SK-N-SH treated with all-trans-retinoic acid at 6 μM for 48 hours (cell line): ENCODE measurements at places on chromosomes 4 and X.

DNA sequence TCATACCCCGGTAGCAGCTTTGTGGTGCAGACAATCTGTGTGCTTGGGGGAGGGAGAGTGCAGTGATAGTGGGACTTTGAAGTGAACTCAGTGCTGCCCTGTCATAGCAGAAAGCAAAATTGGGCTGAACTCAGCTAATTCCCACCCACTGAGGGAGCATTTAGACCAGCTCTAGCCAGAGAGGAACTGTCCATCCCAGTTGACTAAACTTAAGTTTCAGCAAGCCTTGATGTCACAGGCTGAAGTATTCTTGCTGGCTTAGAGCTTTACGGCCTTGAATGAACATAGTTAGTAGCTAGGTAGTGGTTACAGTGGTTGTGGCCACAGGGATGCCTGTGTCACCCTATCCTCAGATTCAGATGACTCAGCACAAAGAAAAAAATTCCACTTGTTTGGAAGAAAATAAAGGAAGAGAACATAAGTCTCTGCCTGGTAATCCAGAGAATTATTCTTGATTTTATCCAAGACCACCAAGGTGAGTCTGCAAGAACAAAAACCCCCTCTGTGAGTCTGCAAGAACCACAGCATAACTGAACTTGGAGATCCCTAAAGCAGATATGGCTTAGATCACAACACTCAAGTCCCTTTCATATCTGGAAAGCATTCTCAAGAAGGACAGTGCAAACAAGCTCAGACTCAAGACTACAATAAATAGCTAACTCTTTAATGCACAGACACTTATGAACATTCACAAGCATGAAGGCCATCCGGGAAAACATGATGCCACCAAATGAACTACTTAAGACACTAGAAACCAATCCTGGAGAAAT lies 39.4 kb downstream of the ADH7 start:
- no peak for ATAC-seq

- no peak for ATAC-seq
Measured at GRCh38 chrX:124086411-124086810, 124.9 kb downstream of the STAG2 start.

GRCh38 chr4:114265342-114265741 lies 285.9 kb upstream of the ARSJ start:
- ATAC-seq, result no peak

DNA sequence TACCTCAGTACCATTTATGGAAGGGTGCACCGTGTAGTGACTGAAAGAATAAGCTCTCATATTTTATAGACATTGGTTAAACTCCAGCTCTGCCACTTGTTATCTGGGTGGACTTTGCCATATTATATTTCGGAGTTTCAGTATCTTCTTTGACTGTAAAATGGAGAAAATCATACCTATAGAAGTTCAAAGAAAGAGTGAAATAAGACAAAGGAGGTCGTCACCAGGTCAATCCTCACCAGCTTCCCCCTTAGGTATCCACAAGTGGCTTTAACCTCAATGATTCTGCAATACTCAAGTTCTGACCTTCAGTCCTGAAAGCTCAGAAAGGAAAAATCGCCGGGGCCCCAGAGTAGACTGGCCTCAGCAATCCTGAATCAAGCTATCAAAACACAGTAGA lies 64.3 kb downstream of the TMEM144 start:
- ATAC-seq, result no peak

DNA sequence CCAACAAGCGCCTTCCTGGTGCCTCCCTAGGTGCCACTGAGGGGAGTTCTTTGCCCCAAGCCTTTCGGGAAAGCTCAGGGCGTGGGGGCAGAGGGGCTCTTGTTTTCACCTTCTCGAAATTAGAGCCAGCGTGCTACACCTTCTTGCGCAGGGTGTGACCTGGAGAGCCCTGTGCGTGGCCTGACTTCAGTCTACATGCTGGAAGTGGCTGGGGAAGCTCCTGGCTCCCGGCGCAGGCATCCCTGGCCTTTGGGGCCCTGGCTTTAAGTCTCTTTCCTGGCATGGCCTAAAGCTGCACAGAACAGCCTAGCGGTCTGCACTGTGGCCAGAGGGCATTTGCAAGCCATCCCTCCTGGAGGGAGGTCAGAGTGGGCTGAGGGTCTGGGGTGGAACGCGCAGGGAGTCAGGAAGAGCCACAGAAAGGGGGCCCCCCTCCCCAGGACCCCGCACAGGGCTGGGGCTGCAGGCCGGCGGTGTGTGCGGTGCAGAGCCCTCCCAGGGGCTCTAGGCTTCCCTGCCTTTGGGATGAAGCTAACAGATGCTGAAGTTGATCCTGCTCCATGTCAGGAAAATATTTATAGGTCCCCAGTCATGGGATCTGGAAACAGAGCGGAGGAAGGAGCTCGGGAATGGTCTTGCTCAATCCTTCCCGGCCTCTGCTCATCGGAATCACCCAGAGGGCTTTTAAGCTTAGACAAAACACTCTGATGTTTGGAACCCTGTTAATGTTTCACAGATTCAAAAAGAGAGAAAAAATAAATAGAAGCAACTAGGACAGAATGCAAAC lies 781 bp upstream of the SPON2 start:
- no peak for ATAC-seq

- 0 out of 3 replicates have a peak, but pooled peaks have one; percentile 39 for ATAC-seq
Measured at GRCh38 chr4:146916479-146917076, 29.1 kb downstream of the TTC29 start.

GRCh38 chr4:165563851-165564250 lies 185.0 kb downstream of the CPE start:
- ATAC-seq, result no peak

DNA sequence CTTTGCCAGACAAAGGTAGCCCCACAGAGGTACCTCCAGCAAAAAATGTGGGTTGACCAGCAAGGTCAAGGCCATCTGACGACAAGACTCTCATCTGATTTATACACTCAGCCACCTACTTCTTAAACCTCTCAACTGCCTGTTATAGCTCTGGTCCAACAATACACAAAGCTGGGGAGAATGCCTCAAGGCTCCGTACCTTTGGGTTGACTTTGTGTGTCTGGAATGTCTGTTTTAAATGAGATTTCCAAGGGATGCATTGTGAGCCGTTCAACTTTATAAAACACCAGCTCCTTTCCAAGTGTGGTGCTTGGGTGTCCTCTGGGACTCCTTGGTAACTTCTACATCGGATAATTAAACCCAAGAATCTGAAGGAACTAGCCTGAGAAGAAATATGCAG lies 167.0 kb upstream of the RPL34 start:
- ATAC-seq, result no peak

DNA sequence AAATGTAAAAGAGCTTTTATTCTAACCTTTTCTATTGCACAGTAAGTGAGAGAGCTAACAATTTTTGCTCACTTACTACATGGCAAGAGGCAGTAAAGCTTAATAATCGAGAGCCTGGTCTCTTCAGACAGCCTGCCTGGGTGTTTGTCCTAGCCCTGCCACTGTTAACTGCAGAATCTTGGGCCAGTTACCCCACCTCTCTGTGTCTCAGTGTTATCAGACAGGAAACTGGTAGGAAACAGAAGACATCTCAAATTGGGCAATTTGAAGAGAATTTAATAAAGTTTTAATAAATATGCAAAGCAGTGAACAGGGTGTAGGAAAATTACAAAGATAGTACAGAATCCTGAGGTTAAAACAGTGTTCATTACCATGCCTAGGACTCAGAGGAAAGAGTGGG lies 13.4 kb downstream of the STAP1 start:
- ATAC-seq, result no peak

- ATAC-seq, result peak; percentile 86
Measured at GRCh38 chrX:102712216-102712966, at the start of gene GPRASP2. Gene GPRASP2 (plus strand): TSS chrX:102712448. CDS start chrX:102714870, 2,422 bp downstream.

DNA sequence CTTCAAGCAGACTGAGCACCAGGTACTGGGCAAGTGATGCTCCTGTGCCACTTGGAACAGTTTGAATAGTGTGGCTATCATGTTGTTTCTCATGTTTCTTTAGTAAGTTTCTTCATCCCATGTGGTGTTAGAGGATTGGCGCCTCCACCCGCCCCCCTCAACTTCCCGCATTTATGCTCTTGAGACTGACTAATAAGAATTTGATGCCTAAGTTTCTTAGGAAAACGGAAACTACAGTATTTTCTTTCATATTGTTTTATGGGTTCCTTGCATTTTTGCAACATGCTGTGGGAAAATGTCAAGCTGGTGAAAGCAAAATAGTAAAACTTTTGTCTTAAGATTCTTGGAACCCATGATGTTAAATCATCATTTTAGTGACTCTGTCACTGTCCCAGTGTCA lies 101.2 kb upstream of the SLC4A4 start:
- ATAC-seq, result no peak

DNA sequence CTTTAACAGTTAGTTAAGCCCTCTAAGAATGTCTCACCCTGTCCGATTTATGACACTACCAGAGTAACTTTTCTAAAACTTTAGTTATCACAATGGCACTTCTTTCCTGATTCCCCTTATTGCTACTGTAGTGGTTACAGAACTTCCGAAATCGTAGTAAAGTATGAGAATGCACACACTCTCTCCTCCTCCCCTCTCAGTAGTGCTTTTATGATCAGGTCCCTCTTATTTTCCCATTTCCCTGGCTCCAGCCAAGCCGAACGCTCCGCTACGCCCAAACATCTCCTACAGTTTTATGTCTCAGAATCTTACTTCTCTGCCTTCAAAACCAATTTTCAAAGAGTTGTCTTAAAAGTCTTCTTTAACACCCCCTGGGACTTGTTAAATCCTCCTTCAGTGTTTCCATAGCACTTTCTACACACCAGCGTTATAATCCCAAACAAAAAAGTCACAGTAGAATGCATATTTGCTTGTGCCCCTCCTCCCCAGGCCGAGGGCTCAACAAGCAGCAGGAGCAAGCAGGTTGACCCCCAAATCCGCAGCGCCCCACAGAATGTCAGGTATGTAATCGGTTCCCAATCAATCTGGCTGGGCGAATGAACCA lies 671 bp downstream of the HPF1 start:
- ATAC-seq, result peak; percentile 35

- ATAC-seq, result no peak
Measured at GRCh38 chrX:46722742-46723568, 36.0 kb downstream of the SLC9A7 start.

GRCh38 chr4:140031706-140032105 lies 122.3 kb downstream of the MAML3 start:
- no peak for ATAC-seq

- ATAC-seq, result peak; percentile 92
Measured at GRCh38 chr4:42466273-42466844, 69.1 kb downstream of the SHISA3 start.
